Dermis blood vessel endothelial cell (primary cell): ENCODE measurements at places on chromosomes 11 and 22. TPM values are rescaled to one million over a fixed set of nuclear protein-coding genes. Genes with fewer than 3 reads are reported as not detected.

ASPHD2 gene
- total RNA-seq = 1.0 and 1.2 TPM in 2 replicates

OR51D1 gene
- not detected in 2 replicates for total RNA-seq

HTR3B gene
- total RNA-seq = not detected in 2 replicates

AQP11 gene
- 0.42 and 0.68 TPM in 2 replicates for total RNA-seq

GTSE1 gene
- total RNA-seq = 2.7 and 15.6 TPM in 2 replicates
